Fibroblast of skin of left quadriceps (primary cell): ENCODE measurements at places on chromosomes 7 and 10.

DNA sequence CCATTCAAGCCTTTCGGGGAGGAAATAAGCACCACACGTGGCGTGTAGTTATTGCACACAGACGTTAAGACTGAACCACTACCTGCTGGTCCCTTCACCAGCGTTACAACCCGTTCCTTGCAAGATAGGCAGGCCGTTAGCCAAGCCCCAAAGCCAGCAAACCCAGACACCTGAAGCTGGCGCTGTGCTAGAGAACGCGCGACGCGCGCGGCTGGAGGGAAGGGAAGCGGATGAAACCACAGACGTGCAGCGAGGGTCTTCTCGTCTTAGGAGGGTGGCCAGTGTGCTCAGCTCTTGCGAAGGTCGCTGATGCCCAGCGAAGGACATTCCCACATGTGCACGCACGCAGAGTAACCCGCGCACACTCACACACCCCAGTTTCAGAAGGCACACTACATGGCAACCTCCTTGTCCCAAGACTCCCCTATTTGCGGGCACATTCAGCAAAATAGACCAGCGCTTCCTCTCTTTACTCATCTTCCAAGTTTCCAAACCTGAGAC lies 980 bp downstream of the TMEM26 start:
- DNase-seq: no peak

- no peak for DNase-seq
These were observed 36.3 kb upstream of the RNF32 start for GRCh38 chr7:156604311-156604710.

- no peak for DNase-seq
These were observed 32.0 kb downstream of the PSMC2 start for GRCh38 chr7:103379270-103379975.

DNA sequence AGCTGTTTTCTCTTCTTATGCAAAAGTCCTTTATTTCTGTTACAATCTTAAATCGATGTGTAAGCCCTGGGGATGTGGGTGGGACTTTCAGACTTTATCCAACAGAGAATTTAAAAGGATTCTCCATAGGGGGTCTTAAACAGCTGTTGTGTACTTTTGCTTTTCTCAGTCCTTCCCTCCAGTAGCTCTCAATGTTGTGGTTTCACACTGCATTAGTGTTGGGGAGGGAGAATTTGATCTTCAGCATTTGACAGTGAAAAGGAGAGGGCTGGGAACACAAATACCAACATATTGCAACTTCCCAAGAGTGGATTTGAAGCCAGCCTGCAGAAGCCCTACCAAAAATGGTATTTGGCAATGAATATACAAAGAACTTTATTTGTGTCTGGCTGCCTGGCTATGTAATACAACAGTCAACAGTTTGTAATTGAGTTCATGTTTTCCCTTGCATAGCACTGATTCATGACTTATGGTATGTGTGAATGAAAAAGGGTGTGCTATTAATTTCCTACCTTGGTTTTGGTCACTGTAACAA lies 80.1 kb upstream of the CAPZA2 start:
- peak; percentile 76 for DNase-seq

GRCh38 chr7:131774419-131775220 lies 218.2 kb upstream of the PODXL start:
- DNase-seq: no peak

DNA sequence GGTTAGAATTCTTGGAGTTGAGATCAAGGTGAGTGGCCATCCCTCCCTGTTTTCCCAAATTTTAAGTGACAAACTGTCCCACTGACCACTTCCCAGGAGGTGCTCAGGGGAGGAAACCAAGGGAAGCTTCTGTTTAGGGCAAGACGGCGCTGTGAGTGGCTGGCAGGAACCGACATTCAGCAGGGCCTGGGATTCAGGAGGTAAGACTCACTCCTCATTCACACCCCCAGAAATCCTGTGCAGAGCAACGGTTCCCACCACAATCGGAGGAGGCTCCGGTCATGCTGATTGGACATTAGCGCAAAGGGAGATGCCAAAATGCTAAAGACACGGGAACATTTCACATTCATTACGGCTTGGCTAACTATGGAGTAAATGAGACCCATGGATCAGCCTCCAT lies 200.9 kb downstream of the GRID1 start:
- no peak for DNase-seq
